M059J (cell line): ENCODE measurements at places on chromosomes 7 and 10. TPM values are rescaled to one million over a fixed set of nuclear protein-coding genes. Genes with fewer than 3 reads are reported as not detected.

ELFN1 gene
- total RNA-seq, result not detected in 2 replicates

ZNF485 gene
- 3.7 and 4.0 TPM in 2 replicates for total RNA-seq

DNA sequence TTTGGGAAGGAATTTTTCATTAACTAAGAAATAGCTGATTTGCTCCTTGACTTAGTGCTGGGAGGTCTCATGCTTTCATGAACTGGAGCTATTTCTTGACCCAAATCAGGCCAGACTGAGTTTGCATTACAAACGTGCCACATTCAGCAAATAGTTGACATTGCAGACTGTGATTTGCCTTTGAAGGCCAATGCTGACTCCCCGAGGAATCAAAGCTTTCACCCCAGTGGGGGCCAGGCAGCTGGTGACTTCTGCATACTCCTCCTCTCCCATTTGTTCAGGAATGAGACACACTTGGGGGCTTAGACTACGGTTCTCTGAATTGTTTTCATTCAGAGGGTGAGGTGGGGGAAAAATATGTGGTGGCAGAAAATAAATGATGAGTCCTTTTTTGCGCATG, 111.0 kb upstream of the JAZF1 start:
- no peak for DNase-seq

- DNase-seq, result peak; percentile 86
Measured at GRCh38 chr7:37920305-37920848, at the start of gene EPDR1. Gene EPDR1 (plus strand): TSS chr7:37920640. CDS start chr7:37920940, 300 bp downstream.

- peak; percentile 43 for DNase-seq
Measured at GRCh38 chr7:93315896-93316295, 83.7 kb downstream of the VPS50 start.

PRKG1 gene
- 1.7 and 2.2 TPM in 2 replicates for total RNA-seq

DNA sequence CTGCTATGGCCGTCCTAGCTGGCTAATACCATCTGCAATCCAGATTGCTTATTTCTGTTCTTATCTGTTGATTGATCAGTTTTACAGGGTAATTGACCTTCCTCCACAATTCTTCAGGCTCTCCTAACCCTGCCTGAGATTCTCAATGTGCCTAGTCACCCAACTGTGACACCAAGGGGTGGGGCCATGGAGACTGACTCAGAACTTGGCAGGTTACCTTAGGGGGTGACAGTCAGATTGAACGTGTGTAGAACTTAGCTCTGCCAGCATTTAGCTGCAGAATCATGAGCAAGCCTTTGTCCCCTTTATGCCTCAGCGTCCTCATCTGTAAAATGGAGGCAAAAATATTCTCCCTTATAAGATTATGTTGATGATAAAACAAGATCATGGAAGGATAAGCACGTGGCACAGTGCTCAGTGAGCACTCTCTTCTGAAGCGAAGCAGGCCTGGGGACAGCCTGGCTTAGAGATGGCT, 19.1 kb upstream of the LEP start:
- peak; percentile 88 for DNase-seq

NEURL1 gene
- 4.5 and 19.9 TPM in 2 replicates for total RNA-seq

DNA sequence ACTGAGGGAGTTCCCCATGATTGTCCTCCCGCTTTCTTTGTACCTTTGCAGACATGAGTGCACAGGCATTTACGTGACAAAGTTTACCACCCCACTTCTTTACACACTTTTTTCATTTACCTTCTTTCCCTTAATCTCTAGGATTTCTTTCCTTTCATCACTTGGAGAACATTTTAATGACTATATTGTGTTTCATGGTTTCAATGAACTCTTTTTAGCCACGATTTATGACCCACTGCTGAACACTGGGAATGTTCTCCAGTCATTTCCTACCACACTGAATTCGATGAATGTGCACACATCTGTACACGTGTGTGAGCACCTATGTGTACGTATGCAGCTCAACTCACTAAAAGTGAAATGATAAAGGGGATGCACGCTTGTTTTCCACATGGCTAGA, 371.7 kb upstream of the IGFBP3 start:
- DNase-seq, result no peak

UNC5B gene
- total RNA-seq, result 0.17 and 0.25 TPM in 2 replicates

DNA sequence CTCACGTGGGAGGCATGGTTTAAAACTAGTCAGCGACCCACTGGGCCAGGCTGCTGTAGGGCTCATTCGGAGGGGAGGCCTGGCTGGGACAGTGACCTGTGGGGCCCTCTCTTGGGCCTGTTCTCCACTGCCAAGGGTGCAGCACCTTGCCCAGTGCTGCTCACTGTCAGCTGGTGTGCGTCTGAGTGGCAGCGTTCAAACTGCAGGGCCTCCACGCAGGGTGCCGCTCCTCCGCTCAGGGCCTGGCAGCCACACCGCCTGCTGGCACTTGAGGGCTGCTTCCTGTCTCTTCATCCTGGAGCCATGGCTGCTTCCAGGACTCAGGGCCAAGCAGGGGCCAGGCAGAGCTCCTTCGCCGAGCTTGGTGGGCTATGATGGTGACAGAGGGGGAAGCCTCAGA, 18.3 kb downstream of the ADAMTS14 start:
- no peak for DNase-seq

DNA sequence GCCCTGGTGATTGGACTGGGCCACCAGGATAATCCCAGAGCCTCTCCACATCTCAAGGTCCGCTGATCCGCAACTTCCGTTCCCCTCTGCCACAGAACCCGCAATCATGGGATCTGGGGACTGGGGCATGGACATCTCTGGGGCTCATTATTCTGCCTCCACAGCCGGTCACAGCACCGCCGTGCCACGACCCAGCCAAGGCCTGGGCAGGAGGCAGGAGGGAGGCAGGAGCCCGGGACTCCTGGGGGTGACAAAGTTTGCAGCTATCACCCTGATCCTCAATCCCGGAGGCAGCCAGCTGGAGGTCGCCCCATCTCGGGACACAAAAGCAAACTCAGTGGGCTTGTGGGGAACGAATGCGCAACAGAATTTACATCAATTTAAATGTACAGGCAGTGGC, 42.9 kb upstream of the TNRC18 start:
- DNase-seq, result no peak

MORN4 gene
- 3.8 and 5.9 TPM in 2 replicates for total RNA-seq

MYH16 gene
- 0.05 and 0.34 TPM in 2 replicates for total RNA-seq

SLC26A4 gene
- total RNA-seq, result 0.84 and 1.6 TPM in 2 replicates
